DMS153 (cell line): ENCODE measurements at places on chromosomes 11 and 22.

GRCh38 chr11:84552791-84553190, 1074.4 kb downstream of the DLG2 start:
- DNase-seq = no peak

DNA sequence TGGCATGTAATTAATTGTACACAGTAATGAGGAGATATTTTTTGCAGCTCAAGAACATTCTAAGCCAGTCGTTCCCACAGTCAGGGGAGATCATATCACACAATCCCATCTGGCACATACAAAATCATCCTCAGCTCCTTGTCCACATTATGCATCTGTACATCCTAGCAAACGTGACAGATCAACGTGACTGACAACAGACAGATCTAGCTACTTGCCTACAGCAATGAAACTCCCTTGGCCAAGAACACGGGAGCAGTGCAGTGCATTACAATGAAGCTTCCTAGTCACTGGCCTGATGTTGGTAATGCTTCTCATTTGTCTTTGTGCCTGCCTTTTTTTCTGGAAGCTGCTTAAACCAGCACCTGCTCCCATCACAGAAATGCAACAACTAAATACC, 24.5 kb upstream of the GUCY1A2 start:
- no peak for DNase-seq

- no peak for DNase-seq
Observed at GRCh38 chr11:1442163-1442562, 44.4 kb downstream of the MOB2 start.

DNA sequence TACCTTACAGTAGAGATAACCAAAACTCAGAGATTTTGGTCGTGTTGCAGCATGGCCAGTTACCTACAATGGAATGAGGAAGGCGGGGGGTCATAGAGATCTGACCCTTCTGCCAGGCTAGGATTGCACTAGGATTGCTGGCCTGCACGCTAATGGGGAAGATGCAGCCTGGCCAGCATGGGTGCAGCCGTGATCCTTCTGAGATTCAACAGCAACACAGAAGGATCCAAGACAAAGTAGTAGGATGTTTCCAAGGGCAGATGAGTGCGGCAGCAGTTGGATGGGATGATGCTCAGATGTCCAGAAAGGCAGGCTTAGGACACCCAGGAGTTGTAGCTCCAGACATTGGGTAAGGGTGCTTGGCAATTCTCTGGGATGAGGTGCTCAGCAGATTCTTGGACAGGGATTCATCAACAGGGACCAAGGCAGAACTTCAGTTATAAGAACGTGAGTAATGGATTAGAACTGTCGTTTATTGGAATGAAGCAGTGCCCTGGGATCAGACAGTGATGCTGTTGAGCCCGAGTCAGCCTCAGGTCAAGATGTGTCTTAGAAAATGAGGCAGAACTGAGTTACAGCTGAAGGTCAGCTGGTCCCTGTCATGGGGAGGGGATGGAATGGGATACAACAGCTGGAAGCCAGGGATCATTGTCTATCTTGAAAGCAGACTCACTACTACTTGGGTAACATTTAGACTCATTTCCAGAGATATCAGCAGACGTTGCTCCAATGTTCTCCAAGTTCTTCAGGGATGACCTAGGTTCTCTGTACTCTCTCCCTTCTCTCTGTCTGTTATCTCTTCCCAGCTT, 71.0 kb downstream of the PARVA start:
- DNase-seq = no peak

GRCh38 chr11:2409611-2410468, 9.3 kb downstream of the TSSC4 start:
- DNase-seq = no peak

DNA sequence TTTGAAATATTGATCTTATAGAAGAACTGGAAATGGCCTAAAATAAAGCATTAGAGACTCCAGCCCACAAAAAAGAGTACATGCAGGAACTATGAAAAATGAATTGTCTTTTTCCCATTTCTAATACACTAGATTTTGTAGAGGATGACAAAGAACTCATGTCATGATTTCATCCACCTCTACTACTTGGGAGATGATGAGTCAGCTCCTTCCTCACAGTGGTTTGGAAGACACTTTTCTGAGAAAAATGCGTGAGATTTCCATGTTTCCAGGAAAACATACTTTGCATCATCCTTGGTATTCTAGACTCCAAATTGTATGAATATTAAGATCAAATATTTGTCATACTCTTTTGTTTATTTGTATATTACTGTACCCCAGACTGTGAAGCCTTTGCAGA, 500.5 kb downstream of the FAM181B start:
- no peak for DNase-seq

DNA sequence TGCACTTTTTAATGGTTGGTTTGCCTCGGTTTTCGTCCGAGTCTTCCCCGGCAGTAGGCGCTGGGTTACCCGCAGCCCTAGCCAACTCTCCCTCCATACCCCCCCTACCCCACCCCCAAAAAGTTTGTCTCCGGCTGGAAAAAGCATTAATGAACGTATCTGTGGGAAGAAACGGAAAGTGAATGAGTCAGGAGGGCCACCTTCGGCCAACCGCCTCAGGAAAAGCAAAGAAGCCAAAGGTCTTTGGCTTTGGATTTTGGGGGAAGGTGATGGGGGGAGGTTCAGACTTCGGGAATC, 508 bp upstream of the FLI1 start:
- DNase-seq = no peak

- DNase-seq = no peak
Observed at GRCh38 chr11:106271686-106272085, 194.2 kb downstream of the AASDHPPT start.

DNA sequence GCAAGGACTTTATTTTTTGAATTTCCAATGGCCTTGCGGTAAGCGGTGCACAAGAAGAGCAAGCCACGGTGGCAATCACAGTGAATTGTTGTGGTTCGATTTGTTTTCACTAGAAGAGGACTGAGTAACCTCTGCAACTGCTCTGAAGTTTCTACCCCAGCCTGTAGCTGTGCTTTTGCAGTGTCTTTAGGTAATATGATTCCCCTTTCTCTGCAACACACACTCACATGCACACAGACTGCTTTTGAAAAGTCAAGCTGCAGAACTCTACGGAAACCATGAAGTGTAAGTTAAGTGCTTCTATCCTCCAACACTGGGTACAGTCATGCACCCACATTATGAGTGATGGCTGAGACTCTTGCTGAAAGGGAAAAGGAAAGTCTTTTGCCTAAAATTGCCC, 38.4 kb downstream of the CD44 start:
- no peak for DNase-seq

- no peak for DNase-seq
Observed at GRCh38 chr22:33124471-33124870, 66.3 kb upstream of the SYN3 start.

DNA sequence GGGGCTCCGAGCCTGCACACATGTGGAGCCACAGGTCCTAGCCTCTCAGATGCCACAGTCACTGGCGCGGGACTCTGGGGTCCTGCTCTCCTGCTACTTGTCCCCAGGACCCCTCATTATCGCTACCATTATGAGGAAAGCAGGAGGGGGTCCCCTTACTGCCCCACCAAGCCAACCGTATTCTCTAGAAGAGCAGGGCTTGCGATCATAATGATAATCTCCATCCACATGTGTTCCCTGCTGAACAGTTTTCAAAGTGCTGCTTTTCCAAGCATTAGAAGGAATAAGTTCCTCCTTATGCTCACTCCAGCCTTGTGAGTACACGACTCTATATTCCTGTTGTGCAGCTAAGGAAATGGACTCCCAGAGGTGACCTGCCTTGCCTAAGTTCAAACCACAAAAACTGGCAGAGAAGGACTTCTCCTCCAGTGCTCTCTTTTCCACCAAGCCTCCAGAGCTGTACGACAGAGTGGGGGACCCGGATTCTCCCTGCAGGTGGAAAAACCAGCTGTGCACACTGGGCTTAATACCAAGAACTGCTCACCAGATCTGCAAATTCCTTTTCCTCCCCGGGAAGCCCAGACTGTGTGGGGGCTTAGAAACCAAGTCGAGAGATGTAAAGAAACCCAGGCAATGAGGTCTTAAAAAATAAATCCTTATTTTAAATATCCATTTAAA, 92.8 kb upstream of the DRD2 start:
- no peak for DNase-seq

DNA sequence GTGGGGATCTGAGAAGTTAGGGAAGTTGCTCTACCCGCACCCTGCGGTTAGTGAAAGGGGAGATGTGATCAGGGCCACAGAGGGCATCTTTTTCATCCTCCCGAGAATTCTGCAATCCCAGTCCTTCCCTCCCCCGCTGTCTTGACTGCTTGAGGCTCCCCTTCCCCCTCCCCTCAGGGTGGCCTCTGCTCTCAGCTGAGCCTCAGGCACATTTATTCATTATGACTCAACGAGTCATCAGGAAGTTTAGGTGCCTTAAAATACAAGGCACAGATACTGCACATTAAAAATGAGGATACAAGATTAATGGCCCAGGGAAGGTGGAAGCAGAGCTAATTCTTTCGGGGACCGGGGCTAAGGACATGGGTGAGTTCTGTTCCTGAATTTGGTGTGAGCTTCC, 104.0 kb downstream of the CACNA1I start:
- no peak for DNase-seq

DNA sequence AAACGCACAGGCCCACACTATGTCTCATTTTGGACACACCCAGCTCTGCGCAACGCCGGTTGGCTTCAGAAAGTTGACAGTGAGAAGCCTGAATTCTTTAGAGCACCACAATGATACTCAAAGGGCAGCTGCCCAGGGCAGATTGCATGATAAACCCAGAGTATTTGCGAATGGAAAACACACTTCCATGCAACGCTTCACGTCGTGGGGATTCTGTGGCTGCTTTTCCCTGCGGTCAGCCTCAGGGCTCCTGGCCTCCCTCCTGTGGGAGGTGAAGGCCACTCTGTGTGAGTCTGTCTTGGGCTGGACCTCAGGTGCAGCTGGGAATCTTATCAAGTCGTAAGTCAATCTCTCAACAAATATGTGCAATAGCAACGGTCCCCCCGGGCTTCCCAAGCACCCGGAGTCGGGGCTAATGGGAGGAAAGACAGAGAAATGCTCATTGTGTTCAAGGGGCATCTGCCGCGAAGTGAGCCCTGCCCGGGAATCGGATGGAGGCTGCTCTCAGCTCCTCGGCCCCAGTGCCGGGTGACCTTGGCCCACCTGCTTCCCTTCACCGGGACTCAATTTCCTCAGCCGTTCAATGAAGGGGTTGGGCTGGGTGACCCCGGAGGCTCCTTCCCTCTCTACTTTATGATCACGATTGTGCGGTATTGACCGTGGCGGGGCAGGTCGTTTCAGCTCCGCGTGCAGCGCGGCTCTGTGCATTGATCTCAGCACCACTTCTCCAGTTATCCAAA, 623.6 kb downstream of the BRD1 start:
- DNase-seq = no peak

DNA sequence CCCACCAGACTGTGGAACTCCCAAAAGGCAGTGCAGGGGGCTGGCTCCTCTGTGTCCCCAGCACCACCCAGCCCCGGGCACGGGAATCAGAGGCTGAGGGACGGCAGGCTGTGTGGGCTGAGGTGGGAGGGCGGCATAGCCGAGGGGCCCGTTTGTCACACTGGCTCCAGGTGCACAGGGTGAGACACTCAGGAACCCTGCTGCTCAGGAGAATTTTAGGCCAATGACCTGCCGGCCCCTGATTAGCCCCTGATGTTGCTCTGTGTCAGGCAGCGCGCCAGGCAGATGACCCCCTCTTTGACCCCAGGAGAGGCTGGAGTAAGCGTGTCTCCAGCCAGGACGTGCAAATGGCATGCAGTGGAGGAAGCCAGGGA, 52.7 kb downstream of the RTL6 start:
- no peak for DNase-seq

GRCh38 chr11:77147668-77148321, 19.7 kb downstream of the MYO7A start:
- DNase-seq = no peak

DNA sequence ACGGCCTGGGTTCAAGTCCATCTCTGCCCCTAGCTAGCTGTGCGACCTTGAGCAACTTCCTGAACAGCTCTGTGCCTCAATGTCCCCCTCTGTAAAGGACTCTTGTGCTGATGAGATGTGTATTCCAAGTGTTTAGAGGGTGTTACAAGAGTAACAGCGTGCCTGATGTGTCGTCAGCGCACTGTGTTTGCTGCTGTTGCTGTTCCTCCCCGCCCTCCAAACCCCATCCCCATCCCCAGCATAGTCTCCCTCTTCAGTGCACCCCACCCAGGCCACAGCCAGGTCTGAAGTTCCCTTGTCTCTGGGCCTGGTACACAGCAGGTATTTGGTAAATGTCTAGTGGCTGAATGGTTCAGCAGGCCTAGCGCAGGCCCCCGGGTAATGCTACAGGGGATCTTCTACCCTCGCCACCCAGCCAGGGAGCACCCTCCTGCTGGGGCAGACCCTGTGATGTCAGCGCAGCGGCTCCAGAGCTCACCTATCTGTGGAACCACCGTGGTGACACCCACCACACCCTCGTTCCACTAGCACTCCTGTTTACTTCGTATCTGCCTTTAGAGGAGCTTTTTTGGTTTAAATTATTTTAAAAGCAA, 10.3 kb downstream of the CBX7 start:
- DNase-seq = no peak

DNA sequence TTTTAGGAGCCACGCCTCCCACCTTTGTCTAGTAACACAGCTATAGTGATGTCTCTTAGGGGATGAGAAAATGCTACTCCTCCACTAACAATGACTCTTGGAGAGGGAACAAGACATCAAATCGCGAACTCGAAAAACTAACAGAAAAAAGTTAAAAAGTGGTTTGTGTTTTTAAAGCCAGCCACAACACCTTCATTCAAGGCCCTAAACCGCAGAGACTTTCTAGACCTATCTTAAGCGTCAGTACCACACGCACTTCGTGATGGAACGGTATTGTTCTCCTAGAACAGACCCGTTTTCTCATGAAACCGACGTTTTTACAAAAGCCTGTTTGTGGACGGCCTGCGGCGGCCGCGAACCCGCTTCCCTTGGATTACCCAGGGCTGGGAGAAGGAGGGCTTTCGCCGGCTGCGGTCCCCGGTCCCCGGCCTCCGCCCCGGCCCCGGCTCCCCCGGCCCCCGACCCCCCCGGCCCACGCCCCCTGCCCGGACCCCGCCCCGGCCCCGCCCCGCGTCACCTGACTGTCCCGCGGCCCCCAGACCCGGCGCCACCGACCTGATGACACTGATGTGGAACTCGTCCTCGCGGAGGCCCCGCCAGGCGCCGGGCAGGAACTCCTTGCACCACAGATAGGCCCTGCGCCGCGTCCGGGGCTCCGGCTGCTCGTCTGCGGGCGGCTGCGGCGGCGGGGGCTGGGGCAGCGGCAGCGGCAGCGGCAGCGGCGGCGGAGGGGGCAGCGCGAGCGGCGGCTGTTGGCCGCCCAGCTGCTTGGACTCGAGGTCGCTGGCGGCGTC, 718 bp downstream of the CHKA start:
- DNase-seq = no peak

- DNase-seq = no peak
Observed at GRCh38 chr11:61416941-61417340, 12.8 kb downstream of the CPSF7 start.

- DNase-seq = no peak
Observed at GRCh38 chr22:35912658-35913057, 116.0 kb downstream of the RBFOX2 start.

GRCh38 chr11:27255447-27255828, 107.6 kb downstream of the CCDC34 start:
- no peak for DNase-seq

GRCh38 chr22:43449205-43449830, 37.5 kb downstream of the MPPED1 start:
- no peak for DNase-seq

GRCh38 chr11:117679461-117679860, 117.6 kb downstream of the DSCAML1 start:
- DNase-seq = no peak

- DNase-seq = peak; percentile 70
Observed at GRCh38 chr11:1762537-1763302, 1.0 kb downstream of the CTSD start.
